ENCODE measurements at places on chromosomes 4 and X. TPM values are rescaled to one million over a fixed set of nuclear protein-coding genes. Genes with fewer than 3 reads are reported as not detected.

DCAF4L1 gene
- total RNA-seq: under 0.01 TPM

STS gene
- total RNA-seq: 4.4 TPM

UGT2B15 gene
- total RNA-seq: not detected

RTL5 gene
- total RNA-seq: 3.4 TPM

VSIG4 gene
- 22.6 TPM for total RNA-seq

MAGEA9B gene
- total RNA-seq: not detected

PDGFC gene
- 29.0 TPM for total RNA-seq

MAGED4 gene
- total RNA-seq: 46.2 TPM

OPRPN gene
- not detected for total RNA-seq

ATXN3L gene
- not detected for total RNA-seq

AMMECR1 gene
- total RNA-seq: 6.4 TPM

UGT2B11 gene
- total RNA-seq: not detected

TMEM150C gene
- 90.0 TPM for total RNA-seq

MAGEA2B gene
- not detected for total RNA-seq

MAGIX gene
- 3.4 TPM for total RNA-seq

DSPP gene
- 0.16 TPM for total RNA-seq

GIMD1 gene
- total RNA-seq: not detected

All from occipital lobe (tissue), 3 donors.